AG10803 (cell line): ENCODE measurements at places on chromosomes 3 and 15.

GRCh38 chr3:45487508-45487907 lies 99.1 kb downstream of the LARS2 start:
- no peak for DNase-seq

- DNase-seq = no peak
Measured at GRCh38 chr3:128400671-128401070, 66.0 kb downstream of the DNAJB8 start.

- no peak for DNase-seq
Measured at GRCh38 chr3:134690226-134690625, 39.4 kb upstream of the KY start.

GRCh38 chr3:11245827-11246662 lies 26.2 kb upstream of the ATG7 start:
- no peak for DNase-seq
